Spinal cord (tissue), 10 donors: ENCODE measurements at places on chromosomes 2 and 18.

DNA sequence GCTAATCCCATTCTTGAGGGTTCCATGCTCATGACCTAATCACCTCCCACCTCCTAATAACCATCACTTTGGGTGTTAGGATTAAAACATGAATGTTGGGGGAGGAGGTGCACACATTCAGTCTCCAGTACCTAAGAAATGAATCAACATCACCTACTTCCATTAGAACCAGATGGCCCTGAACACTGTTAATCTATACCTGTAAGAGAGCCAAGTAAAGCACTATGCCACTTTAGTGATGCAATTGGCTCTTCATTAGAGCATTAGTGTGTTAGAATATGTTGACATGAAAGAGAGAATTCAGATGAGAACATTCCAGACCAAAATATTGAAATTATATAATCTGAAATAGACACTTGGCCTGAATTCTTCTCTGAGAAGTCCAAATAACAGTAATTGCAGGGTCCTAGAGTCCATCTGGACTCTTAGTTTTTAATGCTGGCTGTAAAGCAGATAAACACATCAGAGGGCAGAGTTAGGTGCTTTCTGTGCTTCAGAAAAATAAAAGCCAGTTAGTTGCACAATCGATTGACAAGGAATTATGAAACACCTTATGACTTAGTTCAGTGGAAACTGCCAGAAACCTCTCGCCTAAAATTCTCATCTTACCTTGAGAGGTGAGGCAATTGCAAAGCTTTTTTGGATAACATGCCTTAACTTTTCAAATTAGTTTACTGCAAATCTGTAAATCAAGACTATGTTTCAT is 923.7 kb downstream of the SLC4A3 start:
- DNase-seq: no peak

DNA sequence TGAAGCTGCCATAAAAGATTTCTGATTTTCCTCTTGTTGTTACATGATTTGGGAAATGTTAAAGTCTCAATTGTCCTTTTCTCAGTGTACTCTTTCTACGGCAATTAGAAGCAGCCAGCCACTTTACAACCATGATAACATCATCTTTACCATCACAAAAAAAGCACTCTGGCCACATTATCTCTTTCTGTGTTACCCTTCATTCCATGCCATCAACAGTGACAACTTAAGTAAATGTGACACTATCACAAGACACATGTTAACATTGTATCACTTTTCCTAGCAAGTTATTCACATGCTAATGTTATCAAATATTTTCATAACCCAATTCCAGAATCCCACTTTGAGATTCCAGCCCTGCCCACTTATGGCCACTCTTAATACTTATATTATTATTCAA is 131.2 kb downstream of the TMX3 start:
- DNase-seq: no peak

- DNase-seq: no peak
Measured at GRCh38 chr2:212032032-212032431, 506.6 kb downstream of the ERBB4 start.

GRCh38 chr2:128289439-128289838 is 29.2 kb downstream of the HS6ST1 start:
- no peak for DNase-seq

DNA sequence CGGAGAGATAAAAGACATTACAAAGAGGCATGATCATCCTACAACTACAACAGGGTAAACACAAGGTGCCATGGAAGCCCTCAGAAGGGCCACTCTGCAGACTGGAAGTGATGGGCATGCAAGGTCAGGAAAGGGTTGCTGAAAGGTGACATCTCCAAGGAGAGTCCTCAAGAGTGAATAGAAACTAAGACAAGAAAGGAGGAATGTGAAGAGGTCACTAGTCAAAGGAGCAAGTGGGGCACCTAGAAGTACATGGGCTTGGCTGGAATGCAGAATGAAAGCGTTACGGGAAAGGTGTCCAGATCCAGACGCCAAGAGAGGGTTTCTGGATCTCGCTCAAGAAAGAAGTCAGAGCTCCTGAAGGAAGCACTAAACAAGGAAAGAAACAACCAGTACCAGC is 314.3 kb downstream of the NBAS start:
- DNase-seq: no peak

- no peak for DNase-seq
Measured at GRCh38 chr2:42102591-42103450, 55.0 kb downstream of the PKDCC start.

GRCh38 chr2:228847684-228848083 is 423.4 kb downstream of the PID1 start:
- no peak for DNase-seq

GRCh38 chr18:24600076-24600654 is 139.7 kb downstream of the HRH4 start:
- peak; percentile 71 for DNase-seq

DNA sequence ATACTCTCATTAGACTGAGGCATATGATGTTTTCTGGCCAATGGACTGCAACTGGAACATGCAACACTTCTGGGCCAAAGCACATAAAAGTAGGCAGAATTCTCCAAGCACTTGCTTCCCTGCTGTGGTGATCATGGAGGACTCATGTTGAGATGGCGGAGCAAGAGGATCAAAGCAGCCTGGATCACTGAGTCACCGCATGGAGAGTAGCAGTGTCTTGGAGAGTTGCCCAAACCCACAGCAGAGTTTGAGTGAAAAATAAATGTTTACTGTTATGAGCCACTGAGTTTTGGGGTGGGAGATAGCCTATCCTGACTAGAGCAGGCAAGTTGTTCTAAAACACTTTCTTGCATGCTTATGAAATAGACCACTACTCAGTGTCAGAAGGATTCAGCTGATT is 359.5 kb downstream of the ZNF521 start:
- DNase-seq: no peak
